Brain microvascular endothelial cell (primary cell): ENCODE measurements at places on chromosomes 3 and 15.
A peak's percentile ranks its signal among the peaks of the same experiment; 100 is the strongest.

- no peak for DNase-seq
Measured at GRCh38 chr15:29470311-29470710, 200.7 kb upstream of the NSMCE3 start.

DNA sequence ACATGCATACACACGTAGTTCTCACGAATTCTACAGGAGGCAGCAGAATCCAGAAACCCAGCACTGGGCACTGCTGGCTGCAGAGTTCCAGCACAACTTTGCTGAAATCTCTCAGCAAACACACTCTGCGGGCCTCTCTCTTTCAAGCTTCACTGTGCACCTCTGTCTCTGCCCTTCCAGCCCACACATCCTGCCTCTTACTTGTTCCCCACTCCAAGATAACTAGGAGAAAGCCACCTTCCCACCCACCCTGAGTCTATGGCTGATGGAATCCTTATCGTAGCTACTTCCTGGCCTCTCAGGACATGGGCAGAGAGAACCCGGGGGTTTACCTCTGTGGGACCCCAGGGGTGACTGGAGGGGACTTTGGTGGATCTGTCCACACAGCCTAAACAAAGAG is 11.9 kb downstream of the ANP32A start:
- no peak for DNase-seq

DNA sequence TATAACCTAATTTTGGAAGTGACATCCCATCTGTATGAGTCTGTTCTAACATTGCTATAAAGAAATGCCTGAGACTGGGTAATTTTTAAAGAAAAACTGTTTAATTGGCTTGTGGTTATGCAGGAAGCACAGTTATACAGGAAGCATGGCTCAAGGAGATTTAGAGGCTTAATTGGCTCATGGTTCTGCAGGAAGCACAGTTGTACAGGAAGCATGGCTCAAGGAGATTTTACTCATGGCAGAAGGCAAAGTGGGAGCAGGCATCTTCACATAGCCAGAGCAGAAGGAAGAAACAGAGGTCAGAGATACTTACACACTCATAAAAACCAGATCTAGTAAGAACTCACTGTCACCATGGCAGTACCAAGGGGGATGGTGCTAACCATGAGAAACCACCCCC is 193.1 kb upstream of the ADAMTS9 start:
- DNase-seq, result no peak

DNA sequence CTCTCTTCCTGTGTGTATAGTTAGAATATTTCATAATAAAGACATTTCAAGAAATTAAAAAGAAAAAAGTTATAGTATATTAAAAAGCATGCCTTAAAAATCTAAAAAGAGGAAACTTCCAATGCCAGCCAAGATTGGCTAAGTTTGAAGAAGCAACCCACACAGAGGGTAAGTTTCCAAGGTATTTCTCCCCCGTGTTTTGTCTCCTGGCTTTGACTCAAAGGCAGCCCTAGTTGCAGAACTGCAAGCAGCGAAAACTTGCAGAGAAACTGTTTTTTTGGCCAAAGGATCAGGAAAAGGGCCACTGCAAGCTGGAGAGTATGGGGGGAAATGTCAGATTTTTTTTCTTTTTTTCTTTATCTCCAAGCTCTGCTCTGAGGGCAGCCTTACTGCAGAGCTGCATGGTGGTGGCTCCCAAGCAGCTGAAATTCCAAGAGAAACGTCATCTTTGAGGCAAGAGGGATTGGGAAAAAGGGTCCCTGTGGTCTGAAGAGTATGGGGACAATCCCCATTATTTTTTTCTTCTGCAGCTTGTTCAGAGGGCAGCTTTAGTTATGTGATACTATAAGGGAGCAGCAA is 23.0 kb downstream of the HACL1 start:
- no peak for DNase-seq

DNA sequence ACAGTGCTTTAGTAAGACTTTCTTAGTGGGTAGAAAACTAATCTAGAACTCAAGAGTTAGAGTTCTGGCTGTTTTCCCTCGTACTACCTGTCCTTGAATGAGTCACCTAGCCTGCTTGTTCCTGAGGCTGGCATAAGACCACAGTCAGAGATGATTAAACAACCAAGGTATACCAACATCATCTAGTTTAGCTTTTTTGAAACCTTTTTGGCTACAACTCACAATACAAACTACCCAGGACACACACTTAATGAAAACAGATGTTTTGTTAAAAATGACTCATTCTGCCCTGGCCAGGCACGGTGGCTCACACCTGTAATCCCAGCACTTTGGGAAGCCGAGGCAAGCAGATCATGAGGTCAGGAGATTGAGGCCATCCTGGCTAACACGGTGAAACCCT is 4.6 kb downstream of the MCCC1 start:
- DNase-seq, result no peak

DNA sequence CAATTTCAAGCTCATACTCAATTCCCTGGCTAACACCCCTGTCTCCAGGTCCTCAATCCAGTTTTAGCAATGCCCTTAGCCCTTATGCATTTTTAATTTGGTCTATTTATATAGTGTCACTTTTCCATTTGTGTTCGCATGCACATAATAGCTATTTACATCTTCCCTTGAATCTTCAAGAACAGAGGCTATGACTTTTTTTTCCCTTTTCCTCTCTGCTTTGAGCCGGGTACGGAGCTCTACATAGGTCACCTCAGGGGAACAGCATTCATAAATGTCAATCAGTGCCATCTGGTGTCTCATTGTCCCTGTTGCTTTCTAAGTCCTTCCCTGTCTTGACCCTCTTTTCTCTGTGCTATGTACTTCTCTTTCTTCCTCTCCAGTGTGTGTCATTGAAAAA is 26.5 kb upstream of the ACTC1 start:
- DNase-seq, result no peak

DNA sequence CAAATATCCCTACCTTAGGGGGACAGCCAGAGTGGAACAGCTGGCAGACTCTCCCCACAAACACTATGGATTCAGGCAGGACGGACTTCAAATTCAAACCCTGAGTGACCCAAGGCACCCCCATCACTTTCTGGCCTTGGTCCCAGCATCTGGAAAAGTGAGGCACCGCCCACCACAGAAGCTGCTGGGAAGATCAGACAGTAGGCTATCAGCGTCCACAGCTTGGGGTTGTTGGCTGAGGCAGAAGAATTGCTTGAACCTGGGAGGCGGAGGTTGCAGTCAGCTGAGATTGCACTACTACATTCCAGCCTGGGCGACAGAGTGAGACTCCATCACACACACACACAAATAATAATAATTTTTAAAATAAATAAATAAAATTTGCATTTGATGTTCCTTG is 8.5 kb downstream of the PFKFB4 start:
- no peak for DNase-seq

- no peak for DNase-seq
Measured at GRCh38 chr3:10574101-10574620, 68.8 kb upstream of the ATP2B2 start.

DNA sequence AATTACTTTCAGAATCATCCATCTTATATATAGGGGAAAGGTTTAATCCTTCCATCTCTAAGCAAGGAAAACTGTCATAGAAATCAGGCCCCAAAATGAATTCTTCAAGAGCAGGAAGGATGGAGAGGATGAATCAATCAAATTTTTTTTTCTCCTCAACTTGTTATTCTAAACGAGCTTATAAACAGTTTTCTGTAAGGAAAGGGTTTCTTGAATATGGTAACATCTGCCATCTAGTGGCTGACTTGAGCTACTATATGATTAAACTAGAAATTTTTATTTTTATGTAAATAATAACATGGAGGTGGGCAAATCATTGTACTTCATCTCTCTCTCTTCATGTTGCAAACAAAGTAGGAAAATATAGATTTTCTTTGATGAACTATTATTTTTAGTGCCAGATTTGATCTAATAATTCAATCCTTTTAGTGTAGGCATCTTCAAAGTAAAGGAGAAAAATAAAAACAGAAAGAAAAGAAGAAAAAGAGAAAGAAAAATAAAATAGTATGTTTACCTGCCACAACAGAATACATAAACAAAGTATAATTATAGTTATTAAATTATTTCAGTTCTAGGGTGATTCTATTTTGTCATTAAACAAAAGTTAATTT is 146.6 kb downstream of the SERPINI1 start:
- DNase-seq, result peak; percentile 8

- no peak for DNase-seq
Measured at GRCh38 chr3:170864525-170865208, 5.3 kb downstream of the RPL22L1 start.

DNA sequence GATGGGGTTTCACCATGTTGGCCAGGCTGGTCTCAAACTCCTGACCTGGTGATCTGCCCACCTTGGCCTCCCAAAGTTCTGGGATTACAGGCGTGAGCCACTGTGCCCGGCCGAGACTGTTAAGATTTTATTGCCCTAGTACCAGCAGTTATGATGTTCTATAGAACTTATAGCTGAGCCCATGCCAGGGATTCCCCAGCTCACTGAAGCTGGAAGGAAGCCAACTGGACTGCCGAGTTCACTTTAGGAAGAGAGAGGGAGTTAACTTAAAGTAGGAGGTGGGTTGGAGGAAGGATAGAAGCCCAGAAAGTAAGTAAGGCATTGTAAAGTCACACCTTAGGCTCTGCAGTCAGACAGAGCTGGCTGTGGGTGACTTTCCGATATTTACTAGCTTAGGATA is 101.1 kb upstream of the BOC start:
- DNase-seq, result no peak

- DNase-seq, result peak; percentile 65
Measured at GRCh38 chr3:161274691-161275298, 53.7 kb downstream of the NMD3 start.

GRCh38 chr15:49154799-49155109 is 645 bp downstream of the COPS2 start:
- no peak for DNase-seq

GRCh38 chr3:121976727-121977126 is 45.3 kb downstream of the ILDR1 start:
- no peak for DNase-seq

GRCh38 chr3:25107918-25108617 is 320.0 kb upstream of the RARB start:
- DNase-seq, result no peak

GRCh38 chr3:36501616-36502015 is 121.3 kb downstream of the STAC start:
- DNase-seq, result no peak

DNA sequence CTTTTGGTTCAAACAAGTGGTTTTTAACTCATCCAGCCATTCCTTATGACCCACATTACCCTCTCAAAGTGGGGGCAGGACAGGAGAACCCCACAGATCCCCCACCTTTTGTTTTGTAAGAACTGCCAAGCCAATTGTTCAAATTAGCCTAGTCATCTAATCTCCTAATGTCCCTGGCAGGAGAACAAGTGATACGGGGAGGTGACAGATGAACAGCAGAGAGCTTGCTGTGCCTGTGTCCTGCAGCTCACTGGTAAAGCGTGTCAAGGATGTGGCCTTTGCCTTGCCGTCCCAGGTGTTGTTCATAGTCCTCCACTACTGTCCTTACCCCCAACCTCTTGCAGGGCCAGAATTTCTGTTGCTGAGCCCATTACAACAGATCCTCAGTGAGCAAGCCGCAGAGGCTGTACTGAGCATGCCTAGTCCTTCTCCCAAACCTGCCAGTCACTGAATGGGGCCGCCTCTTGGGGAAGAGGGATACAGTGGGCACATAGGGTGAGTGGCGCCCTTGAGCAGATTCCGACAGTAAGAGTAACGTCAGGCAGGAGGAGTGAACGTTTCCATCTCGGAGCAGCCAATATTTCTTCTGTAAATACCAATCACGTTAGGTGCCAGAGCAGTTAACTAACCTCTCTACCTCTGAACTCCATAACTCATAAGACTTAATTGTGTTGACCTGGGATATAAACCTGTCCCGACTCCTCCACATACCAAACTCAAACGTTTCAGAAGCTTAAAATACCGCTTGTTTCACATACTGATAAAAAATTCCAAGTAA is 87.4 kb downstream of the ITPR1 start:
- DNase-seq, result no peak

GRCh38 chr3:24174614-24175013 is 229.5 kb downstream of the NR1D2 start:
- no peak for DNase-seq

GRCh38 chr3:28134792-28135375 is 106.5 kb upstream of the CMC1 start:
- DNase-seq, result no peak

GRCh38 chr3:27990324-27990723 is 251.1 kb upstream of the CMC1 start:
- no peak for DNase-seq

- no peak for DNase-seq
Measured at GRCh38 chr3:110664148-110664547, 407.5 kb upstream of the NECTIN3 start.

- DNase-seq, result no peak
Measured at GRCh38 chr15:65929573-65929972, 60.3 kb downstream of the RAB11A start.

DNA sequence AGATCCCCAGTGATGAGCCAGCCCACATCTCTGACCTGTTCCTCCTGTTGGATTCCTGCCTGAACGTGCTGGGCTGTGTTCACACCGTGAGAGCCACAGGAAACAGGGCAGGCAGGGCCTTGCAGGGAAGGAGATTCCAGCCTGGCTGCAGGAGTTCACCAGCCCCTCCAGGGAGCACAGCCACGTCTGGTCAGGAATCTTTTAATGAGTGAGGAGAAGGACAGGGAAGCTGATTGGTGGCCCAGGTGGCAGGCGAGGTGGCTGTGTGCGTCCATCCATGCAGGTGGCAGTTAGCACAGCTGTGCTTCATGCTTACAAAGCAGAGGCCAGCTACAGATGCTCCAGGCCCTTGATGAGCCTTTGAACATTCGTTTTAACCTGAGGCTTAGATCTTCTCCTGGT is 10.5 kb downstream of the LRRK1 start:
- no peak for DNase-seq

- DNase-seq, result no peak
Measured at GRCh38 chr3:86991482-86991815, 500 bp upstream of the VGLL3 start.

DNA sequence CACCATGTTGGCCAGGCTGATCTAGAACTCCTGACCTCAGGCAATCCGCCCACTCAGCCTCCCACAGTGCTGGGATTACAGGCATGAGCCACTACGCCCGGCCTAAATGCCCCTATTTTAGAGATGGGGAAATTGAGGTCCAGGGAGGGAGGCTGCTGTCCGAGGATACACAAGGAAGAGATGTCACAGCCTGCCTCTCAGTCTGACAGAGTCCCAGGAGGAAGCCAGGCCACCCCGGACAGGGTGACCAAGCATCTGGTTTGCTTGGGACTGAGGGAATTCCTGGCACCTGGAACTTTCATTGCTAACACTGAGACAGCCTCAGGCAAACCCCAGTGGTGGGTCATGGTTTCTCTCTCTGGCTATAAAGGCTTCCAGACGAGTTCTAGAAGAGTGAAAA is 30.6 kb upstream of the ADAMTS7 start:
- no peak for DNase-seq

- DNase-seq, result no peak
Measured at GRCh38 chr15:89912145-89912673, 543 bp downstream of the ARPIN start.
